A549 treated with RU486 at 1 μM for 4 hours (cell line): ENCODE measurements at places on chromosomes 12 and 14. TPM values are rescaled to one million over a fixed set of nuclear protein-coding genes. Genes with fewer than 3 reads are reported as not detected.

Gene STAC3
- 0.26 to 0.50 TPM (median 0.30 TPM) in 5 replicates for total RNA-seq

Gene NOXRED1
- 0.07 to 0.14 TPM in 2 of 5 replicates, not detected in the others for total RNA-seq

Gene TSPAN11
- 0.03 to 0.14 TPM (median 0.04 TPM) in 4 of 5 replicates, not detected in the other for total RNA-seq

Gene ADSS1
- 4.5 to 7.8 TPM (median 6.2 TPM) in 5 replicates for total RNA-seq
